ENCODE measurements at places on chromosomes 6 and 20.

GRCh38 chr20:49284818-49285217, 7.0 kb upstream of the ZNFX1 start:
- no peak for DNase-seq

- no peak for DNase-seq
Observed at GRCh38 chr6:74568861-74569260, 637.0 kb downstream of the COL12A1 start.

- no peak for DNase-seq
Observed at GRCh38 chr6:156781861-156782631, 4.9 kb downstream of the ARID1B start.

- no peak for DNase-seq
Observed at GRCh38 chr20:58022711-58023110, 205.7 kb downstream of the ANKRD60 start.

DNA sequence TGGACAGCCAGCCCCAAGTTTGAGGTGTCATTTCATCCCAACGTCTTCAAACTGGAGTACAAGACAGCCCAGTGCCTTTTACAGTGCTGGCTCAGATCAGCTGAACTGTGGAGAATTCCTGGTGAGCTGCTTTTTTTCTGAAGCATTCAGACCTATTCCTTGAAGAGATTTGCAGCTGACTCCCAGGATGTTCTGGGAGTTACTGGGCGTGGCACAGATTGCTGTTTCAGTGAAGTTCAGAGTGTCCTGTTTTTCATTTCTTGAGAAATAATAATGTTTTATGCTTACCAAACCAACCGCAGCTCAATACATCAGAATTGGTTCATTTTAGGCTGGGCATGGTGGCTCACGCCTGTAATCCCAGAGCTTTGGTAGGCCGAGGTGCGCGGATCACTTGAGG, 33.4 kb upstream of the SRPK1 start:
- no peak for DNase-seq

- no peak for DNase-seq
Observed at GRCh38 chr6:82245376-82245775, 2.2 kb downstream of the IBTK start.

DNA sequence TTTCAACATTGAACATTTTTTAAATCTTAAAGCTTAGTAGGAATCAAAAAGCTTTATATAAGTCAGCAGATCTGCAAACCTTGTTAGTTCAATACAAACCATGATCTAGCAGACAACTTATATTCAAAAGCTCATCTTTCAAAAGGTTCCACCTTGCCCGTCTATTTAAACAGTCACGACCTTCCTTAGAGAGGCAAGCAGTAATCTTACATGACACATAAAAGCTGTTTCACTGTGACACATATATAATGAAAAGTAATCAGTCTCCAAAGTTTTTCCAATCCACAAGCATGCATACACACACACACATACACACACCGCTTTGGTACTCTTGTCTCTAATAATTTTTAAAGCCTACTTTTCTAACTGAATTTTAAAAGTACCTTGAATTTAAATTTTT, 12.9 kb downstream of the SOD2 start:
- DNase-seq: no peak

- no peak for DNase-seq
Observed at GRCh38 chr6:14748679-14749078, 497.2 kb upstream of the JARID2 start.

- DNase-seq: no peak
Observed at GRCh38 chr6:98769546-98769945, 64.8 kb upstream of the POU3F2 start.

- DNase-seq: no peak
Observed at GRCh38 chr6:33695451-33695887, 16.0 kb downstream of the UQCC2 start.

DNA sequence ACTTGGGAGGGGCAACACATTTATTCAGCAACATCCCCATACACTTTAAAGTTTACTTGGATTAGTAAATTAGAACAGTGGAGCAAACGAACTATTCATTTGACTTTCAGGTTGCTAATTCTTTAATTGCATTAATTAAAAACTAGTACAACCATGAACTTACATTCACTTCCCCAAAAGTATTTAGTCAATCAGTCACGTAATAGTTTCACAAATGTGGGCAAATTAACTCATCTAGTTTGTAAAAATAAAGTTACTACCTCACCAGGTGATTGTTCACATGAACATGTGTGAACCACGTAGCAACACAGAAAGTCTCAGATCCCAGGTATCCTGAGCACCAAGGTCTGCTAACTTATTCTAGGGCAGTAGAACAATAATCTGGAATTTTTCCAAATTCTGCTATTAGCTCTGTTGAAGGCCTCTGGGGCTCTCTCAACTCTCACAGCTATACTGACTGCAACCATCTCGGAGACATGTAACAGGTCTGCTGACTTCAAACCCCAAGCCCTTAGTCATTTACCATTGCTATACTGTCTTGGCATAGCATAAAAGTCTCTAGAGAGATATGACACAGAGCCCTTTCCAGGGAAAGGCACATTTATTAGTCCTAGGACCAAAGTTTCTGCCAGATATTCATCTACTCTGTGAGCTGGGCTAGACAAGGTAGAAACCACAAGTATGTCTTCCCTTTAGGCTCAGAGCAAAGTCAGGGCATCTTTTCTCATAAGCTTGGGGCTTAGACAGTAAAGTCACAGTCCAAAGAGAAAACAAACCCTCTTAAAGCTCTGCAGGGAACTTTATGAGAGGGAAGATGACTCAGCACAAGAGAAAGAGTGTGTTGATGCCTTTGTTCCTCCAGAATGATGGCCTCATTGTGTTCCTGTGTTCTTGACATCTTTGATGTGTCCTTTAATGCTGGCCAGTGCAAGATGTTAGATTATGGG, 50.9 kb upstream of the CCDC28A start:
- no peak for DNase-seq

- no peak for DNase-seq
Observed at GRCh38 chr6:157385482-157385881, 4.5 kb downstream of the ZDHHC14 start.

- no peak for DNase-seq
Observed at GRCh38 chr6:124872361-124873065, 89.7 kb upstream of the RNF217 start.

DNA sequence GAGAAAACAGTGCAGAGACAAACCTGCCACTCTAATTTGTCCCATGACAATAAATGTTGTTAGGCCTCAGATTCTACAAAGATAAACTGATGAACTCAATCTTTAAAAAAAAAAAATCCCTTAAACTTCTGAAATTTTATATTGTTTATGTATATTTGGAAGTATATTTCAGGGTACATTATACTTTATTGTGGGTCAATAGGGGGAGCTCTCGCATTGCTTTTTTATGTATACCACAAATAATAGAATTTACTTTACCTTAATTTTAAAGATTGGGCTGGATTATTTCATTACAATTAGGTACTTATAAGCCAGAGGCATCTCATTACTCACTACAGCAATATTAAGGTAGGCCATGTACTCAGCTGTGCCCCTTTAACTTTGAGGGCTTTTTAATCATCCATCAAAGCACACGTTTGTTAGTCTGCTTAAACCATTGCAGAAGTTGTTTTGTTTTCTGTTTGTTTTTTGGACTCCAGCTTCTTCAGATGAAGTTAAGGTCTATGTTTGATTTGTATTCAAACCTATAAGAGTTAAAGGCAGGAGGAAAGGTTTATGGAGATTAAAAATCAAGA, 56.3 kb upstream of the EYA4 start:
- DNase-seq: no peak

DNA sequence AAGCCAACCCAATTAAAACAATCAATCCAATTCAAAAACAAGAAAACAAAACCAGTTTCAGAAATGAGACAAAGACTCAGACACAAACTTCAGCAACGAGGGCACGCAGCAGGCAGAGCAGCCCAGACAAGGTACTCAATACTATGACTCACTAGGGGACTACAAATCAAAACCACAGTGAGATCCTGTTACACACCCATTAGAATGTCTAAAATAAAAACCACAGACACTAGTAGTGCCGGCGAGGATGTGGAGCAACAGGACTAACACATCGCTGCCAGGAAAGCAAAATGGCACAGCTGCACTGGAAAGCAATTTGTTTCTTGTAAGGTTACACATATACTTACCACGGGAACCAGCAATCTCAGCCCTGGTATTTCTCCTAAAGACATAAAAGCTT, 28.4 kb upstream of the MAS1L start:
- no peak for DNase-seq
